ENCODE measurements at places on chromosomes 7 and 10. TPM values are rescaled to one million over a fixed set of nuclear protein-coding genes. Genes with fewer than 3 reads are reported as not detected.

DNA sequence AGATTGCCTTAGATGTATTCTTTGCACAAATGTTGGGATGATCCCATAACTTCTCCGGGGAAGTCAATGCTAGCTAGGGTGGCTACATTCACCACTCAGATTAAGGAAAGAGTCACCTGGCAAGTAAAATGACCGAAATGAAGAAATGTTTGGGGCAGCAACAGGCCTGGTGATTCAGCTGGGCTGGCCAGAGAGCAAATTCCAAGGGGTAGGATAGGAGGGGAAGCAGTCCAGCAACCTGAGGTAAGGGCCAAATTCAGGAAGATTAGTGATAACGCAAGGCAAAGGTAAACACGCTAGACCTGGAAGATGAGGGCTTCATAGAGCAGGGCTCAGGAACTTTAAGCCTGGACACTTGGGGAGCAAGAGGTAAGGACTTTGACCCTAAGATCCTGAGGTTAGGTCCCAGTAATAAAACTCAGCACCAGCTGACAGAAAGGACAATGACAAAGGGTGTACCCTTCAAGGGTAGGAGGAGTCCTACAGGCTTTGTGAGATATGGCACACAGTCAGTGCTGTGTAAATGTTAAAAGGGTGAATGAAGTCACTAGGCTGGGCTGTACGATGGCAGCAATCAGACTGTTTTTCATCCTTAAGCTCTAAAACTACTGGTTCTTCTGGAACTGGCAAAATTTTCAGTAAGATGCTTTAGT, 22.7 kb upstream of the SMNDC1 start:
- no peak for DNase-seq
- H3K4me3 ChIP-seq, result no peak overlapping the region
- peaks cover 5% of the 10 kb centered on the region for H3K27me3 ChIP-seq
- peaks cover 13% of the 10 kb centered on the region for H3K36me3 ChIP-seq

DNA sequence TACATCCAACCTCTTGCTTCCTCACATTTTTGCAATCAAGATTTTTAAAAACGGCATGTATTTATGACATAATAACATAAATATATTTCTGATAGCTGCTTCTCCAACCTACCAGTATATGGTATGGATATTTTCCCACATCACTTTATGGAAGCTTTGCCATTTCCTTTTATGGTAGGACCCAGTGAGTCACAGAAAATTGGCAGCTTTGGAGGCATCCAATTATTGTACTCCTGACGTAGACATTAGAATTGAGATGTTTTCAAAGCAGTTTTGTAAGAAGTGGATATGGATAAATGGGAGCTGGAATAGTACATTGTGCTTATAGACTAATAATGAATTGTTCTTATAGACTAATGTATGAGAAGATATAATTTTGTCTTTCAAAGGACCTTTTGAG, 23.8 kb upstream of the BICC1 start:
- DNase-seq, result no peak
- peaks cover 13% of the 10 kb centered on the region for H3K27me3 ChIP-seq
- no peak overlapping the region for H3K4me3 ChIP-seq

GRCh38 chr10:74928742-74929191, 102.4 kb downstream of the KAT6B start:
- H3K36me3 ChIP-seq, result no peaks in the 10 kb centered on the region
- peaks cover 4% of the 10 kb centered on the region for H3K4me1 ChIP-seq
- no peak overlapping the region for H3K4me3 ChIP-seq

DNA sequence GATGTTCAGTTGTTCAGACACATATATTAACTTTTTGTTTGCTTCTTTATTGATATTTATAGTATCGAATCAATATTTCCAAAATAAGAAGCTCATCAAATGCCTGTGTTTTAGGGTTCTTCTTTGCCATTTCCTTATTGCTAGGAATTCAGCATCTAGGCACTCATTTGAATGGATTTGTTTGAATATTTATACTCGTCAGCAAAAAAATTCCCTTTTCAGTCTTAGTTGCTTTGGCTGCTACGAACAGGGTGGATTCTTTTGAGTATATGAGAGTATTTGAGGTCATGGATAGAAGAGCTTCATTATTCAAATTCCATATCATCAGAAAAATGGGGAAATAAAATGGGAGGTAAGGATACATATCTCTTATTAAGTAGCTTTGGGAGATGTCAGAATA, 706.9 kb downstream of the NRG3 start:
- H3K36me3 ChIP-seq, result no peaks in the 10 kb centered on the region
- H3K4me3 ChIP-seq, result no peak overlapping the region
- H3K27me3 ChIP-seq, result no peaks in the 10 kb centered on the region
- H3K4me1 ChIP-seq, result no peaks in the 10 kb centered on the region
- DNase-seq, result no peak
- no peak overlapping the region for H3K27ac ChIP-seq

- no peak overlapping the region for H3K4me3 ChIP-seq
- no peaks in the 10 kb centered on the region for H3K27me3 ChIP-seq
- H3K4me1 ChIP-seq, result peaks cover 24% of the 10 kb centered on the region
- DNase-seq, result no peak
These were observed 274.7 kb downstream of the USP6NL start for GRCh38 chr10:11336722-11337162.

GRCh38 chr10:20105236-20105635, 289.0 kb downstream of the PLXDC2 start:
- no peak overlapping the region for H3K27ac ChIP-seq
- H3K4me1 ChIP-seq, result no peaks in the 10 kb centered on the region
- H3K27me3 ChIP-seq, result no peaks in the 10 kb centered on the region
- H3K36me3 ChIP-seq, result no peaks in the 10 kb centered on the region
- no peak overlapping the region for H3K4me3 ChIP-seq

GRCh38 chr10:53909791-53910190, 891.2 kb downstream of the PCDH15 start:
- H3K4me1 ChIP-seq, result no peaks in the 10 kb centered on the region
- DNase-seq, result no peak
- H3K27ac ChIP-seq, result no peak overlapping the region
- no peak overlapping the region for H3K4me3 ChIP-seq
- no peaks in the 10 kb centered on the region for H3K36me3 ChIP-seq
- no peaks in the 10 kb centered on the region for H3K27me3 ChIP-seq

DNA sequence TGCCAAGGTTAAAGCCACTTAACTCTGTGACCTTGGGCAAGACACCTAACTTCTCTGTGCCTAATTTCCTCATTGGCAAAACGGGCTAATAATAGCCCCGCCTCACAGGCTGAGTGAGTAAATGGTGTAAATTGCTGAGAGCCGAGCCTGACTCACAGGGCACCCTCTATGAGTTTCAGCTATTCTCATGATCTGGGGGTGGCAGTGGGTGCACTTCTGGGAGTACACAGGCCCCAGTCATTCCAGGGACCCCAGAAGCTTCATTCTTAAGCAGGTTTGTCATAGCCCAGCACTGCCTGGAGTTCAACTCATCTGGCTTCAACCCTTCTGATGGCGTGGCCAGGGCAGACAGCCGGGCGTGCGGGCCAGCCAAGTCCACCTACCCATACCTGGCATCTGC, 137.2 kb downstream of the GRID1 start:
- H3K36me3 ChIP-seq, result no peaks in the 10 kb centered on the region
- H3K27ac ChIP-seq, result no peak overlapping the region
- DNase-seq, result no peak

DNA sequence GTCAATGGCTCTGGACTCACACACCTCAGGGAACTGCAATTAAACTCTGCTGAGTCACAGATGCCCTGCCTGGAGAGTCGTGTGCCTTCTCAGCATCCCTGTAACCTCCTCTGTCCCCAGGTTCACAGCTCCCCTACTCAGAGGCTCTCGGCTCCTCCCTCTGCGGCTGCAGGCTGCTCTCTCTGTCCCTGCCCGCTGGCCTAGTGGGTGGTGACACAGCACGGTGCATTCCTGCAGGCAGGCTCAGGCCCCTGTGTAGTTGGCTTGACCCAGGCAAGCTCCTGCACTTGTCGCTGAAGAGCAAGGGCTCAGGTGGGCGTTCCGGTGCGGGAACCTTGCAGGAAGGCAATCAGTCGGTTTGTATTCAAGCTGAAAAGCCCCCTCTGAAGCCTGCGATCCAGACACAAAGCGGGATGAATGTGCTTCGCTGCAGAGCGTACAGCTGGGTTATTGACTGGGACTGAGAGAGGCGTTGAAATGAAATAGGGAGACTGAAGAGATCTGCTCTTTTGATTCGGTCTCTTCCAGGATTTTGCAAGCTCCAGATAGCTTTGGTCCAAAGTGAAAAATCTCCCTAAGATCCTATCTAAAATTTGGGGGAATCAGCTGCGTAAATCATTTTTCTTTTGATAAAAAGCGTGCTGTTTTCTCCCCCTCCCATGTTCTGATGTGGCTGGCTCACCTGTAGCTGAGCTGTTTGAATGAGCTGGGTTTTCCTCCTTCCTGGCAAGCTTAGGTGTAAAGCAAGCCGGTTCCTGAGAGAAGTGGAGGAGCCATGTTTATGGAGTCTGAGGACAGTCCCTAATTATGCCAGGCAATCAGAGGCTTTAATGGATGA, 208.7 kb upstream of the PHYHIPL start:
- H3K36me3 ChIP-seq, result no peaks in the 10 kb centered on the region
- peaks cover 9% of the 10 kb centered on the region for H3K27me3 ChIP-seq
- no peak overlapping the region for H3K4me3 ChIP-seq
- no peak for DNase-seq
- H3K4me1 ChIP-seq, result no peaks in the 10 kb centered on the region
- no peak overlapping the region for H3K27ac ChIP-seq

DNA sequence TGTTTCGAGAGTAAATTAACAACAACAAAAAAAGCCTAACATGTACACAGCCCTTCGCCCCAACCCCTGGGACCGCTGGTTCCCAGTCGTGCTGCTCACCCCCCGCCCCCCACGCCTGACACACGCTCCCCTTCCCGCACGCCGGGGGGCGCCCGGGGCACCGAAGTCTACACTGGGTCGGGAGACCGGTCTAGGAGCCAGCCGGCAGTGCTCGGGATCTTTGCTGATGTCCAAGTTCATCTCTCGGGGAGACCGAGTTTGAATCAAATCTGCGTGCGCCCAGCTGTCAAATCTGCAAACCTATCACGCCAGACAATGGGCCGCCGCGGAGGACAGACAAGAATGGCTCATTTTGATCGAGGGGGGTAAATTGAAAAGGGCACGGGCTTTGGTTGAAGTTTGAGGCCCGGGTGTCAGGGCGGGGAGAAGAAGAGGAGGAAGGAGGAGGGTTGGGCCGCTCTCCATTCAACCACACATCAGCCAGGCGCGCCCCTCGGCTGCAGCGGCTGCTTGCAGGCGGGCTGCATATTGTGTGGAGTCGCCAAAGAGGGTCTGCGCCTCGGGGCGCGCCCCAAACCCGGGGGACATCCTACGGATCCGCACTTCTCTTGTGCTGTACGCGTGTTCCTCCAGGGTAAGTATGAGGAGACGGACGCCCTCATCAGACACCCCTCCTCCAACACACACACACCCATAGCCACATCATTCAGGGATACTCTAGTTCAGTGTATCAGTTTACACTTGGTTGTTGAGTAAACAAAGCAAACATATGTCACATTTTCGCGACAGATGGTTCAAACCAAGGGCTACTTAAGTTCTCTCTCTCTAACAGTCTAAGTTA, 1.3 kb upstream of the GFRA1 start:
- peaks cover 1% of the 10 kb centered on the region for H3K36me3 ChIP-seq
- DNase-seq, result no peak
- no peak overlapping the region for H3K27ac ChIP-seq
- peaks cover 10% of the 10 kb centered on the region for H3K4me1 ChIP-seq

GRCh38 chr10:132200344-132201110, 13.8 kb downstream of the DPYSL4 start:
- H3K27me3 ChIP-seq, result no peaks in the 10 kb centered on the region
- no peaks in the 10 kb centered on the region for H3K4me1 ChIP-seq
- no peak for DNase-seq
- H3K4me3 ChIP-seq, result no peak overlapping the region

GRCh38 chr10:95447685-95448084, 113.5 kb downstream of the SORBS1 start:
- H3K36me3 ChIP-seq, result no peaks in the 10 kb centered on the region
- DNase-seq, result no peak

- no peaks in the 10 kb centered on the region for H3K36me3 ChIP-seq
- peaks cover 4% of the 10 kb centered on the region for H3K27me3 ChIP-seq
- no peak overlapping the region for H3K4me3 ChIP-seq
- no peak for DNase-seq
These were observed 192.6 kb downstream of the CDCA7L start for GRCh38 chr7:21753071-21753470.

DNA sequence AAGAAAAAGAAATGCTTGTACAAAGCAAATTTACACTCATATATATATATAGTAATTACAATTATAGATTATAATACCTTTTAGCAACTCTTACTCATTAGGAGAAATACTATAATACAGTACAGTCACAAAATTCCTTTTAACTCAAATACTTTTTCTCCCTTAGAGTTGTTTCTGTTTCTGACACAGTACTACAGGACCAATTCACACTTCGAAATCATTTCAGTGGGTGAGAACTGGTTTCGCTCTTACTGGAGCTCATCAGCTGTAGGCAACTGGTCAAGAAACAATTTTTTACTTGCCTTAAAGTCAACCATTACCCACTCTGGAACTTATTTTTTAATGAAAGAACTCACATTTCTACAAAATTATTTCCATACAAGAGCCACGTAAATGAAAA, 6.0 kb downstream of the CCDC186 start:
- peaks cover 30% of the 10 kb centered on the region for H3K4me1 ChIP-seq
- DNase-seq, result no peak
- no peak overlapping the region for H3K4me3 ChIP-seq
- H3K36me3 ChIP-seq, result peaks cover 42% of the 10 kb centered on the region

GRCh38 chr7:92766461-92767003, 69.8 kb downstream of the CDK6 start:
- no peak for DNase-seq
- H3K27me3 ChIP-seq, result no peaks in the 10 kb centered on the region
- H3K27ac ChIP-seq, result no peak overlapping the region
- H3K4me3 ChIP-seq, result no peak overlapping the region
- peaks cover 53% of the 10 kb centered on the region for H3K4me1 ChIP-seq

GRCh38 chr7:99504281-99504602, 220 bp upstream of the ZKSCAN5 start:
- peaks cover 31% of the 10 kb centered on the region for H3K4me1 ChIP-seq
- H3K27me3 ChIP-seq, result no peaks in the 10 kb centered on the region
- peaks cover 23% of the 10 kb centered on the region for H3K36me3 ChIP-seq
- H3K4me3 ChIP-seq, result peak overlapping the region; percentile 92

- H3K27me3 ChIP-seq, result no peaks in the 10 kb centered on the region
- H3K36me3 ChIP-seq, result no peaks in the 10 kb centered on the region
- H3K4me3 ChIP-seq, result no peak overlapping the region
- H3K4me1 ChIP-seq, result no peaks in the 10 kb centered on the region
These were observed 40.4 kb upstream of the KIAA1217 start for GRCh38 chr10:24168258-24169170.

- H3K4me1 ChIP-seq, result peaks cover 27% of the 10 kb centered on the region
- no peak overlapping the region for H3K27ac ChIP-seq
- H3K27me3 ChIP-seq, result peaks cover 5% of the 10 kb centered on the region
- H3K36me3 ChIP-seq, result no peaks in the 10 kb centered on the region
- H3K4me3 ChIP-seq, result no peak overlapping the region
- DNase-seq, result no peak
These were observed 87.1 kb upstream of the PRKCQ start for GRCh38 chr10:6667150-6667549.

Gene RPEL1
- not detected for total RNA-seq

Gene LLCFC1
- total RNA-seq, result not detected

Gene LAMB1
- not detected for total RNA-seq

Gene C10orf88
- 16.0 TPM for total RNA-seq

Gene ADAM8
- 123 TPM for total RNA-seq
